ENCODE measurements at places on chromosomes 6 and 20.

- DNase-seq, result no peak
These were observed 10.9 kb downstream of the RFX6 start for GRCh38 chr6:116887894-116888293.

DNA sequence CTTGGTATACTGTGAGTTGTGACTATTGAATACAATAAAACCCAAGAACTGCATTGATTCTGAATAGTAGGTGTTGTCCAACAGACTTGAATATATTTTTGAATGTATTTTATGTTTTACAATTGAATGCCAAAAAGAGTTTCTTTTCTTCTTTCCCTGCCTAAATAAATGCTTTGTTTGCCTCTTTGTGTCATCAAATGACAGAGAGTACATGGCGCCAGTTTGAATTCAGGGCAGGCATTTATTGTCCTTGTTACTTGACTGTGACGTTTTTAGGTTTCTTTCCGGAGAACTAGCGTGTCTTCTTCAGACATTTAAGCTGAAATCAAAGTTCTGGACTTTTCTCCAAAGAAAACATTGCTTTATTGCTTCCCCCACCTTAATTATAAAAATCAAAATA lies 16.6 kb downstream of the KIF3B start:
- DNase-seq, result no peak

- DNase-seq, result no peak
These were observed 6.4 kb downstream of the GDAP1L1 start for GRCh38 chr20:44253528-44253927.

DNA sequence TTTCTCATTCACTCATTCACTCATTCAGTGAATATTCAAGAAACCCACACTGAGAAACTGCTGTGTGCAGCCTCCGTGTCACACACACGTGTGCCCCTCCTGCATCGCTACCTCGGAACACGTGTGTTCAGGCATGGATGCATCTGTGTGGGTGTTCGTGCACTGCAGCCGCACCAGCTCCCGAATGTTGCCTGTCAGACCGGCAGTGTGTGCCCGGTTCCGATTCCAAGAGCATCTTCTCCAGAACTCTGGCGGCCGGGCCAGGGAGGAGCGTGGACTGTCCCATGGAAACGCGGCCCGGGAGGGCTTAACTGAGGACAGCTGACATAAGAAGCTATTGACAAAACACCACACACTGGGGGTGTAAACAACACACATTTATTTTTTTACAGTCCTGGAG lies 216.0 kb downstream of the DLL1 start:
- DNase-seq, result peak; percentile 63

- DNase-seq, result no peak
These were observed 84.4 kb downstream of the SAMD3 start for GRCh38 chr6:130138116-130138908.

DNA sequence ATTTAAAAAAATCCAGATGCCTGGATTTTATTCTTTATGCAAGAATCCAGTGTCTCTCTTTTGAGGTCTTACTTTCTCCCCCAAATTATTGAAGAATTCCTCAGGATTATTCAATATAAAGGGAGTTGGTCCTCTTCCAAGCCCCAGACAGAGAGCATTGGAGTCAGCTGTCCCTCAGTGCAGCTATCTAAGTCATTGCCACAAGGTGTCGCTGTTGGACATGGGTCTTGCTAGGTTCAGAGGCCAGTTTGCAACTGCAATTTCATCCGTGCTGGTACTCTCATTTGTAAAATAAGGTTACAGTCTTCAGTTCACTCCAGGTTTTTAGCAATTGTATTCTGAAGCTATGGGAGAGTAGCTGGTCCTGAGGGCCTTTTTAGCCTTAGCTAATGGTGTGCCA lies 27.8 kb downstream of the CCN2 start:
- no peak for DNase-seq

DNA sequence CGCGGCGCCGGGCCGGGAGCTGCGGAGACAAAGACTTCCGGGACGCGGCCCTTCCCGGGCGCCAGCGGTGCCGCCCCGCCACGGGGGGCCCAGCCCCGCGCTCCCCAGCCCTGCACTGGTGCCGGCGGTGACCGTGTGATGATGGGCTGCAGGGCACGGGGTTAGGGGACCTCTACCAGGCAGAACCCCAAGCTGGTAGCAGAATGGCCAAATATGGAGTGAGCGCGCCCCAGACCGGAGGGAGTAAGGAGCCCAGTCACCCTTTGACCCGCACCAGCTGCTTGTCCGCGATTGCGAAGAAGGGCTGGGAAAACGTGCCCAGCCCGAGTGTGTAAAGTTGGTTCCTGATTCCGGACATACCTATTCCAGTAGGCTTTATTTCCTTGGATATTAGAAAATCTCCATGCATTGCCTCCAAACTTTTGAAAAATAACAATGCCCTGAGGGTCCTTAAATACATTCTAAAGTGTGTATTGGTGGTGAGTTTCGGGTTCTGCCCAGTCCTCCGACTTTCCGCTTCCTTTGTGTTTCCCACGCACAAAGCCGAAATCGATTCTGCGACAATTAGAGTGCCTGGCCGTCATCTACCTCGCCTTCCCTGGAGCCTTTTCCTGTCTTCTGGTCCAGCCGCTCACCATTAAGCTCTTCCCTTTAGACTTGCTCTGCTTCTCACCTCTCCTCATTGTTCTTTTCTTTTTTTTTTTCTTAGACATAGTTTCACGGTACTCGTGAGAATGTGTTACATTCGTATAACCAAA lies 1.1 kb downstream of the ABRACL start:
- no peak for DNase-seq

GRCh38 chr6:126803769-126804168 lies 314.7 kb upstream of the RSPO3 start:
- no peak for DNase-seq

- DNase-seq, result no peak
These were observed 14.9 kb upstream of the SEMG1 start for GRCh38 chr20:45191926-45192325.

GRCh38 chr20:31559704-31560093 lies 45.4 kb upstream of the ID1 start:
- no peak for DNase-seq

DNA sequence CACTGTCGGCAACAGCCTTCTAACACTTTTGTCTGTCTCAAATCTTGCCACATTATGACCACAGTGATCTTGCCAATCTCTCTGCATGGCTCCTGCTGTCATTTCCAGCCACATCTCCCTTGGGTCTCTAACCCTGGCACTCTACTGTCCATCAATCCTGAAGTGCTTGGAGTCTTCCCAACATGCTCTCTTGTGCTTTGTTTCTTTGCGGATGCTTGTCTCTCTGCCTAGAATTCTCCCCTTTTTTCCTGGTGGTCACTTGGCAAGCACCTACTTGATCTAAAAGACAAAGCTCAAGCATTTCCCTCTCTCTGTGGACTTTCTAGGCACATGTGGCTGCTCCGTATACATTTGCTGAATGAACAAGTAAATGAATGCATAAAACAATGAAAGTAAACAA lies 290.7 kb upstream of the MAP3K7 start:
- DNase-seq, result no peak

DNA sequence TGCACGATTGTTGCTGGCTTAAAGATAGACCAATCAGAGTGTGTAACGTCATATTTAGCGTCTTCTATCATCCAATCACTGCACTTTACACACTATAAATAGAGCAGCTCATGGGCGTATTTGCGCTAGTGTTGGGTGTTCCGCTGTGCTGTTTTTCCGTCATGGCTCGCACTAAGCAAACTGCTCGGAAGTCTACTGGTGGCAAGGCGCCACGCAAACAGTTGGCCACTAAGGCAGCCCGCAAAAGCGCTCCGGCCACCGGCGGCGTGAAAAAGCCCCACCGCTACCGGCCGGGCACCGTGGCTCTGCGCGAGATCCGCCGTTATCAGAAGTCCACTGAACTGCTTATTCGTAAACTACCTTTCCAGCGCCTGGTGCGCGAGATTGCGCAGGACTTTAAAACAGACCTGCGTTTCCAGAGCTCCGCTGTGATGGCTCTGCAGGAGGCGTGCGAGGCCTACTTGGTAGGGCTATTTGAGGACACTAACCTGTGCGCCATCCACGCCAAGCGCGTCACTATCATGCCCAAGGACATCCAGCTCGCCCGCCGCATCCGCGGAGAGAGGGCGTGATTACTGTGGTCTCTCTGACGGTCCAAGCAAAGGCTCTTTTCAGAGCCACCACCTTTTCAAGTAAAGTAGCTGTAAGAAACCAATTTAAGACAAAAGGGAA lies 57.9 kb downstream of the TRIM38 start:
- peak; percentile 93 for DNase-seq

DNA sequence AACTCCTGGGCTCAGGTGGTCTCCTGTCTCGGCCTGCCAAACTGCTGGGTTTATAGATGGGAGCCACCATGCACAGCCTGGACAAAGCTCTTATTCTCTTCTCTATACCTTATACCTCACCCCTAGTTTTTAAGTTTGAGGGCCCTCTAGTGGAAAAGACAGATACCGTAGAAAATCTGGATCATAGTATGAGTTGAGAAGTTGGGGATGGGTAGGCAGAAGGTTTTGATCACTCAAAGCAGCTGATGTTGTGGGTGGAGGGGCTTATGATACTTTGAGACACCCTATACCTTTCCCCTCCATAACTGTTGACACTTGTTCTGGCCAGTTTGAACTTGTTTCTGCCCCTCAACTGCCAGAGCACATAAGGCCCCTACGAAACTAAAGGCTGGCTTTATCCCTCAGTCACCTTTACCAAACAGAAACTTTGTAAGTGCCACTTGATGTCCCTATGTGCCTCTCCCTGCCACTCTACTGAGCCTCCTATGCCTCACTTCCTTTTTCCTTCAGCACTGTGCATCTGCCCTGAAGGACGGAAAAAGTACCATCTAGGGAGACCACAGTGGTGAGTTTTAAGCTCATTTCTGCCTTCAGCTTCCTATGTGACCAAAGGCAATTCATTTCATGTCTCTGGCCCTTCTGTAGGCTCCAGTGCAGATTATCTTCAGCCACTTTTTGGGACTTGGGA lies 28.6 kb downstream of the RALY start:
- DNase-seq, result no peak

DNA sequence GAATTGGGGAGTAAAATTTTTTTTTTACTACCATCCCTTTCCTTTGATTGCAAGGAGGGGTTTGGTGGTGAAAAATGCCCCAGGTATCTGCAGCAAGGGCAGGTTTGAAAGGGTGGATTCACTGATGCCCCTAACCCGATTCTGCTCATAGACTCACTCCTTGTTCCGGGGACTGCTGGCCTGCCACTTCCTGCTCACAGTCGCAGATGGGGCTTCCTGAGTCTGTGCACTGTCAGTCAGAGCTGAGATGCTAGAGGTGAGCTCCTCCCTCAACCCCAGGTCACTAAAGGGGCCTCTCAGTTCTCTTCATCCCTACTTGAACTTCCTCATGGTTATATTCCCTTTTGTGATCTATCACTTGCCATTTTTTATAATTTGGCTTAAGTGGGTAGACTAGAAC lies 357.9 kb downstream of the FARS2 start:
- peak; percentile 84 for DNase-seq

GRCh38 chr20:16606468-16607070 lies 33.3 kb upstream of the KIF16B start:
- no peak for DNase-seq

DNA sequence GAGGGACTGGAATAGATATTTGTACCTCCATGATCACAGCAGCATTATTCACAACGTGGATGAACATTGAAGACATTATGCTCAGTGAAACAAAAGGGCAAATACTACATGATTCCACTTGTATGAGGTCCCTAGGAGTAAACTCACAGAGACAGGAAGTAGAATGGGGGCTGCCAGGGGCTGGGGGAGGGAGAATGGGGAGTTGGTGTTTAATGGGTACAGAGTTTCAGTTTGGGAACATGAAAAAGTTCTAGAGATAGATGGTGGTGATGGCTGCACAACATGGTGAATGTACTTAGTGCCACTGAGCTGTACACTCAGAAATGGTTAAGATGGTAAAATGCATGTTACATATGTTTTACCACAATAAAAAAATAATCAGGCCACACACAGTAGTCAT lies 164.3 kb upstream of the RREB1 start:
- no peak for DNase-seq

DNA sequence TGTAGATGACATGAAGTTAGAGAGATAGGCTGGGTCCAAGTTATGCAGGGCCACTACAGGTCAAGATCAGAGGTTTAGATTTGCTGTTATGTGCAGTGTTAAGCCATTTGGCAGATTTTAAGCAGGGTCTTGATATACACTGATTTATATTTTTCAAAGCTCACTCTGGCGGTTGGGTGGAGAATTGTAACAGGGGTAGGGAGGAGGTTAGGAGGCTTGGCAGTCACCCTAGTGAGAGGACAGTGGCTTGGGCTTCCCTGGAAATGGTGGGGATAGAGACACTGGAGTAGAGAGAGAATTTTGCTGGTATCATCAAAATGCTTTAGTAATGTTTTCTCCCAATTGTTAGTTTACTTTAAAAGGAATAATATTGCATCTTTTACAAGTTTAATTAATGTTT lies 149.5 kb upstream of the SUPT3H start:
- no peak for DNase-seq

- DNase-seq, result peak; percentile 74
These were observed 71.2 kb downstream of the ABHD12 start for GRCh38 chr20:25319241-25320034.

- DNase-seq, result peak; percentile 15
These were observed 23.5 kb downstream of the KIAA0408 start for GRCh38 chr6:127435626-127436220.

- no peak for DNase-seq
These were observed 1.8 kb downstream of the WRNIP1 start for GRCh38 chr6:2766767-2767656.

DNA sequence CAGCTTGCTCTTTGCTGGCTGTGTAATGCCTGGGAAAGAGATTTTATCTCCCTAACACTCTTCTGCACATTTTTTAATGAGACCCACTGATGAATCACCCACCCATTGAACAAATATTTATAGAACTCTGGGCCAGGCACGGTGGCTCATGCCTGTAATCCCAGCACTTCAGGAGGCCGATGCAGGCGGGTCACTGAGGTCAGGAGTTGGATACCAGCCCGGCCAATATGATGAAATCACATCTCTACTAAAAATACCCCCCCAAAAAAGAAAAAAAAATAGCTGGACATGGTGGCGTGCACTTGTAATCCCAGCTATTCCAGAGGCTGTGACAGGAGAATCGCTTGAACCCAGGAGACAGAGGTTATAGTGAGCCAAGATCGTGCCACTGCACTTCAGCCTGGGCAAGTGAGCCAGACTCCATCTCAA lies 82.1 kb upstream of the SIRPA start:
- DNase-seq, result no peak

- no peak for DNase-seq
These were observed 1.5 kb upstream of the SNRNP48 start for GRCh38 chr6:7588506-7588905.

GRCh38 chr6:51640021-51640420 lies 447.4 kb downstream of the PKHD1 start:
- no peak for DNase-seq

- no peak for DNase-seq
These were observed 21.0 kb downstream of the APMAP start for GRCh38 chr20:24971376-24972101.

- DNase-seq, result peak; percentile 92
These were observed 584 bp downstream of the KIF13A start for GRCh38 chr6:17986656-17987446.

All from spleen (tissue), 13 donors.